ENCODE measurements at places on chromosomes 4 and X.

DNA sequence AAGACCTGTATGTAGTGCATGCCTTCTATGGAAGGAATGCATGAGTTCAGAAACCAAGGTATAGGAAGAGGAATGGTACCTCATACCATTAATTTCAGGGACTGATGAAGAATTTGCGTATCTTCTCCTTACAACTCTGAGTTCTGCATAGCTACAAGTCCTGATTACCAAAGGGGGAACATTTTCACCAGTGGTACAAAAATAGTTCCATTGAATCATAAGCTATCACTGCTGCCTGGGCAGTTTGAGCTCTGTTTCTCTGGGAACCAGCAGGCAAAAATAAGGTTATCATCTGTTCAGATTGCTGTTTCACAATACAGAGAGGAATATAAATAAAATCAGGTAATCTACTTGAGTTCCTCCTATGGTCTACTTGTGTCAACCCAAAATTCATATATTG lies 77.9 kb upstream of the GNPDA2 start:
- DNase-seq = no peak

GRCh38 chrX:3550160-3550751 lies 163.2 kb downstream of the PRKX start:
- DNase-seq = peak; percentile 11

- DNase-seq = no peak
Measured at GRCh38 chrX:76172325-76172893, 453 bp upstream of the PBDC1 start.

DNA sequence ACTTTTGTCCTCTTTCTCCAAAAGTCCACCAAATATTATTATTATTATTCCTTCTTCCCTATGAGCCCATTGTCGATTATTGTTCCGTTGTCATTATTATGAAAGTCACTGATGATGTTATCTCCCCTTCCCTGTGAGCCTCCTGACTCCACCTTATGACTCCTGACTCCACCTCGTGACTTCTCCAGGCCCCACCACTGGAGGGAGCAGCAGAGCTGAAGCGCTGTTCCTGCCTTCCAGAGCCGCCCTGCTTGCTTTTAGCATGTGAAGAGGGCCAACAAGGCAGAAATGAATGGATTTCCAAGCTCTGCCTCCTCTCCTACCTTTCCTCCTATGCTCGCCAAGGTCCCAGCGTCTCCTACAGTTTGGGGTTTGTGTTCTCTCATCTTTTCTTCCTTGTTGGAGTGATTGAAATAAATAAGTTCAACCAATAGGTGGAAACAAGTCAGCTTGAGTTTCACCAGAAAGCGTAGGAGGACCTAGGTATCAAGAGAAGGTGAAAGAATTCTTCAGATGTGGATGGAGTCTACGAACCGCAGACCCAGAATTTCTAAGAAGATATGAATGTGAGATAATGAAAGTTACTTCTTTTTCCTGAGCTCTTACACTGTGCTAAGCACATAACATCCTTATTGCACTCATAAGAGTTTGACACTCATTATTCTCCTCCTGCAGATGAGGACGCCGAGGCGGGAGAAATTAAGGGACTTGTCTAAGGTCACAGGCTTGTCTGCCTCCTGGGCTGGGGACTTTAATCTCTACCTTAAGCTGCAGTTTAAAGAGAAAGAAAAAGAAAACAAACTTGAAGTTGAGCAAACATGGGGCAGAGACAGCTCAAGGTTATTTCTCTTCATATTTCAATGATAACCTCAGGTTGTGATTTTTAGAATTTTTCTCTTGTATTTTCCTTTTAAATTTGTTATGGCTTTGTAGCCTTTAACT lies 26.1 kb downstream of the IGSF1 start:
- peak; percentile 76 for DNase-seq

Data from HT-29 (cell line).